Hypothalamus (tissue), 51 donors: ENCODE measurements at places on chromosomes 5 and 9.

DNA sequence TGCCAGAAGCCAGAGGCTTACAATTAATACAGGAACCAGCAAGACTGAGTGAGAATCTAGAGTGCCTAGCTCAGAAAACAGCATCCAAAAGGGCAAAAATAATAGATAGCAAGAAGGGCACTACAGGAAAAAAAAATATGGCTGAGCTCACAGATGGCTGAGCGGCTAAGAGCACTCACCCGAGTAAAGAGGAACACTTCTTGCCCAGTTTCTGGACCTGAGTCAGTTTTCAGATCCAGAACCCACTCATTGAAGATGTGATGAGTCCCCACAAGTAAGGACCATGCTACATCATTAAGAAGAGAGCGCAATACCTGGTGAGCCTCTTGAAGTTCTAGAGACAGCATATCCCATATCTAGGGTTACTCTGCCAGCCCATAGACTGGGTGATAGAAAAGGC lies 65.5 kb upstream of the MAP3K1 start:
- DNase-seq = no peak

DNA sequence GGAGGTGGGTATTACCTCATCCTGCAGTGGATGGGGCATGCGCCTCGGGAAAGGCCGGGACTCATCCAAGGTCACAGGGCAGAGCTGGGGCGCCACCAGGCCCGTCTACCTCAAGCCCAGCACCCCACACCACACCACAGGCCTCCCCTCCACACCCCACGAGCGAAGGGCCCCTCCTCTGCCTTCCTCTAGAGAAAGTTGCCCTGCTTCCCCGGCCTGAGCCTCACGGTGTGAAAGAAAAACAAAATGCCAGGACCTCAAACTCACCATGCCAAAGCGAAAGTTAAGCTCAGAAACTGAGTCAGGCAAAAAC lies 161.1 kb downstream of the COL23A1 start:
- DNase-seq = no peak

- DNase-seq = no peak
Observed at GRCh38 chr9:4066120-4066519, 233.7 kb downstream of the GLIS3 start.

GRCh38 chr5:59760785-59761348 lies 132.7 kb downstream of the PDE4D start:
- DNase-seq = no peak

- no peak for DNase-seq
Observed at GRCh38 chr5:142210011-142210410, 101.4 kb downstream of the NDFIP1 start.

DNA sequence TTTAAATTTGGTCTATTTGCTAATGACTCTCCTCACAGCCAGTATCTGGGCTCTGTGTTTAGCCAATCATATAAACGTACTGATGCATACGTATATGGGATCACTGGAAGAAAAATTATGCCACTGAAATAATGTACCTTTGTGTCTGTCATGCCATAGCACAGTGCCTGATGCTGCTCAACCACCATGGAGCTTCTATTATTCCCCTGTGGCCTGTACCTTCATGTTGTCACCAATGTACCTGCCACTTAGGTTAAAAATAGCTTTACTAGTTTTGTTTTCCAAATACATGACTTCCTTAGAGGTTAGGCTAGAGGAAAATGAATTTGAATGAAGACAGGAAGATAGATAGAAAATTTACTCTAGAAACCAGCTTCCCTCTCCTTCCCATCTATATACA lies 34.6 kb downstream of the HACD4 start:
- no peak for DNase-seq

- DNase-seq = no peak
Observed at GRCh38 chr9:91222457-91222856, 139.3 kb downstream of the AUH start.

GRCh38 chr5:92945605-92946097 lies 635.4 kb downstream of the NR2F1-AS1 start:
- no peak for DNase-seq

DNA sequence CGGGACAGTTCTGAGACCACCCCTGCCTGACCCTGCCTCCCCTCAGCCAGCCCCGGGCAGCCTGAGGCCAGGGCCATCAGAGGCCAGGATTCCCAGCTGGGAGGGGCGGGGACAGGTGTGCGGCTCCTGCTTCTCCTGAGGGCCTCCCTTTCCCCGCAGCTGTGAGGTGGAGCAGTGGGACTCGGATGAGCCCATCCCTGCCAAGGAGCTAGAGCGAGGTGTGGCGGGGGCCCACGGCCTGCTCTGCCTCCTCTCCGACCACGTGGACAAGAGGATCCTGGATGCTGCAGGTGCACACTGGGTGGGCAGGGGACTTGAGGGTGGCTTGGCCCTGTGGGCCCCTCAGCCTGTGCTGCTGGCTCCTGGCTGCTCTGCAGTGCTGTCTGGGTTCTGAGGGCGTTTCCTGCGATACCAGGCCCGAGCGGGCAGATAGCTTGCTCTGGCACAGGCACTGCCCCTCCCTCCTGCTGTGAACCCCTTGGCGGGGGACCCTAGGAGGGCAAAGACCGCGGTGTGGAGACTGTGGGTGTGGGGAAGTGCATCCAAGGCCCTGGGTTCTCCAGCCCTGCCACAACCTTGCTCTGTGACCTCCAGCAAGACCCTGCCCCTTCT lies 2.3 kb downstream of the GRHPR start:
- DNase-seq = no peak
